Body of pancreas (tissue), 4 donors: ENCODE measurements at places on chromosomes 7 and 10. TPM values are rescaled to one million over a fixed set of nuclear protein-coding genes. Genes with fewer than 3 reads are reported as not detected.

GRCh38 chr10:43322331-43322730 is 49.1 kb upstream of the FXYD4 start:
- H3K4me1 ChIP-seq = peaks cover 11% of the 10 kb centered on the region
- H3K27me3 ChIP-seq = no peaks in the 10 kb centered on the region
- DNase-seq = peak; percentile 50

Gene CLRN3
- 0.26 TPM for total RNA-seq

GRCh38 chr10:14609178-14609577 is 165.5 kb downstream of the FAM107B start:
- no peak for DNase-seq
- H3K36me3 ChIP-seq = no peaks in the 10 kb centered on the region
- peaks cover 48% of the 10 kb centered on the region for H3K4me1 ChIP-seq
- no peaks in the 10 kb centered on the region for H3K27me3 ChIP-seq

Gene TAC1
- not detected for total RNA-seq

DNA sequence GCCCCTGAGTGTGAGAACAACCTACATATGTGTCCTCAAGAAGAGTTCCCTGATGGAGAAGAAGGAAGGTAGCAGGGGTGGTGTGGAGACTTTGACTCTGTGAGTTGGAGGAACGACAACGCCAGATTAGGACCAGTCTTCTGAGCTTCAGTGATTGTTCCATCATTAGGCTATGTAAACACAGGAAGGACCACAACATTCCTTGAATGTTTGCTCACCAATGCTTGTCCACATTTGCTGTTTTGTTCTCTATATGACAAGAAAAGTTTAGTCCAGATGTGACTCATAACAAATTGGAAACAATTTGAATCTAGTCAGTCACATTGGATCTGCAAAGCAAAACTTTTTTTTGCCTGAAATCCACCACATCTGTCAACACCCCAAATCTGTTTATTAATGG is 62.7 kb downstream of the ENTPD1 start:
- H3K4me1 ChIP-seq = no peaks in the 10 kb centered on the region
- no peak overlapping the region for H3K4me3 ChIP-seq
- no peak for DNase-seq

- H3K27me3 ChIP-seq = no peaks in the 10 kb centered on the region
- no peaks in the 10 kb centered on the region for H3K36me3 ChIP-seq
- DNase-seq = no peak
- no peak overlapping the region for H3K27ac ChIP-seq
- H3K4me1 ChIP-seq = no peaks in the 10 kb centered on the region
- H3K4me3 ChIP-seq = no peak overlapping the region
Observed at GRCh38 chr10:93034426-93034825, 26.2 kb upstream of the CYP26C1 start.

DNA sequence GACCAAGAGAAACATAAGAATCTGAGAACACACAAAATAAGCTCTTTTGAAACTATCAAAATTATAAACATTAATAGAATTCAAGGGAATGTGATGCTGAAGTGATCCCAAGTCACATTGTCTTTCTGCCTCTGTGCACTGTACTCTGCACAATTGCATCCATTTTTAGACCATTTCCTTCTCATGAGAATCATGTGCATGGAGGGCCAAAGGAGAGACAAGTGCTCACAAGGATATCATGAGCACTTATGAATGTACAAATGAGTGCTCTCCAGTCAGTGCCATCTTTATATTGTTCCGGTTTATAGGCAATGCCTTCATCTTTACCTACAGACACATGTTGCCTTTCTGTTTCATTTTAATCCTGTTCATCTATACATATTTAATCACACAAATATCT is 36.9 kb downstream of the MET start:
- no peaks in the 10 kb centered on the region for H3K27me3 ChIP-seq
- H3K27ac ChIP-seq = peak overlapping the region; percentile 74
- no peaks in the 10 kb centered on the region for H3K36me3 ChIP-seq
- no peak overlapping the region for H3K4me3 ChIP-seq
- H3K4me1 ChIP-seq = peaks cover 40% of the 10 kb centered on the region

DNA sequence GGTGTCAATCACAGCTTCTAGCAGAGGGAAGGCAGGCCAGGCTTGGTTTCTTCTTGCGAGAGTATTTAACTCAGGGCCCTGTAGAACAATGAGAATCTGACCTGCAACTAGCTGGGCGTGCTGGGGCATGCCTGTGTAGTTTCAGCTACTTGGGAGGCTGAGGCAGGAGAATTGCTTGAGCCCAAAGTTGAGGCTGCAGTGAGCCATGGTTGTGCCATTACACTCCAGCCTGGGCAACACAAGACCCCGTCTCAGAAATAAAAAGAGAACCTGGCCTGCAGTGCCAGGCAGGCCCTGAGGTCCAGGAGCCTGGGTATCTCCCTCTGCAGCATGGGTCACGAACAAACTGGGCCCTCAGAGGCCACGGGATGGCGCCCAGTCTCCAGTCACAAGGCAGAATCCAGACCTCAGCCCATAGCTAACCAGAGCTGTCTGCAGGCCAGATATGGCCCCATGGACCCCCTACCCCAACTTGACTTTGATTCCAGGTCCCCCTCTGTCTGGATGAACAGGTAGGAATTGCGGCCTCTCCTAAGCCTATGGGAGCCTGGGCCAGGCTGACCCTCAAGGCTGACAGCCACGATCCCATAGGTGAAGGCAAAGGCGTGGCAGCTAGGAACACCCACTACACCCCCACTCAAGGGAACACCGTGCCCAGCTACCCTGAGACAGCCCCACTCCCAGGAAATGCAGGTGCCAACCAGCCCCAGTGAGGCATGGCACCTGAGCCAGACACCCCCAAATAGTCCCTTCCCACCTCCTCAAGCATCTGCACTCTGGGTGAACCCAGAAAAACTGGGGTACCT is 102.7 kb upstream of the TNRC18 start:
- H3K4me1 ChIP-seq = peaks cover 33% of the 10 kb centered on the region
- no peak overlapping the region for H3K4me3 ChIP-seq
- peak overlapping the region; percentile 100 for H3K27ac ChIP-seq
- peak; percentile 44 for DNase-seq
- no peaks in the 10 kb centered on the region for H3K27me3 ChIP-seq
- peaks cover 21% of the 10 kb centered on the region for H3K36me3 ChIP-seq

Gene GFRA1
- 4.2 TPM for total RNA-seq

GRCh38 chr10:118216571-118217170 is 125.5 kb downstream of the FAM204A start:
- H3K27ac ChIP-seq = no peak overlapping the region
- no peaks in the 10 kb centered on the region for H3K27me3 ChIP-seq
- H3K36me3 ChIP-seq = no peaks in the 10 kb centered on the region
- no peaks in the 10 kb centered on the region for H3K4me1 ChIP-seq
- no peak overlapping the region for H3K4me3 ChIP-seq

- no peaks in the 10 kb centered on the region for H3K36me3 ChIP-seq
- H3K27ac ChIP-seq = peak overlapping the region; percentile 86
- H3K4me3 ChIP-seq = no peak overlapping the region
Observed at GRCh38 chr10:92241158-92241500, 49.7 kb downstream of the CPEB3 start.

DNA sequence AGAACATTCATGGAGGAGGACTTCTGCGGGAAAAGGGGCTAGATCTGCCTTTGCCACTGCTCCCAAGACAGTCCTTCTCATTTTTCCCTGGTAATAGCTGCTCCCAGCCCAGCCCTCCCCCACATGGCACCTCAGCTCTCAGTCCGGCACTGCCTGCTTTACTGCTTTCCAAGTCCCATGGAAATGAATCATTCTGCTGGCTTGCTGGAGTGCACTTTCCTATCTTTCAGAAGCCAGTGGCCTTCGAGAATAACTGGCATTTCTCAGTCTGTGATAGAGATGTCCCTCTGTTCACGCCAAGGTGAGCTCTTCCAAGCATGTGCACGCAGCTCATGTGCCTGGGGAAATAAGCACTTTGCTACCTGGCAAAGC is 61.4 kb downstream of the SYPL1 start:
- no peaks in the 10 kb centered on the region for H3K36me3 ChIP-seq
- H3K27ac ChIP-seq = no peak overlapping the region
- H3K4me1 ChIP-seq = peaks cover 7% of the 10 kb centered on the region
- no peak for DNase-seq
- no peak overlapping the region for H3K4me3 ChIP-seq

Gene ATRNL1
- 3.0 TPM for total RNA-seq

DNA sequence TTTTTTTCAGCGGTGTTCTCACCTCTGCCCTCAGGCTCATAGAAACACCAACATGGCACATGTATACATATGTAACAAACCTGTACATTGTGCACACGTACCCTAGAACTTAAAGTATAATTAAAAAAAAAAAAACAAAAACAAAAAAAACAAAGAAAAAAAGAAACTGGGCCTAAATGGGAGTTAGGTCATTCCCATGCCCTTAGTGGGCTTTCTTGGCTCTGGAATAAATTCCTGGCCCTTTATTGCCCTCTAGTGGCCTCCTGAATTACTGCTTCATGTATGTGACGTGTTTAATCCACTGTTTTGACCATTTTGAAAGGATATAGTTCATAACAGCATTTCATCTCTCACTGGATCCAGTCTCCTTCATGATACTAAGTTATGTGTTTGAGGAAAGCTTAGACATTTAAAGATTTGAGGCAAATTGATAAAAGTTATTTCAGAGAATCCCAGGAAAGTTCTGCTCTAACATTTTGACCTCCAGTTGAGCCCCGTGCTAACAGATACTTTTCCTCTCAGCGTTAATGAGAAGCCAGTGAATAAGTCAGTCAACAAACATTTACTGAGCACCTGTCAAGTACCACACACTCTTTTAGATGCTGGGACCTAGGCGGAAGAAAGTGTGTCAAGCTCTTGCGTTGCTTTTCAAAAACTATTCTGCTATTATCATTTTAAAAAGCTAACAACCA is 54.7 kb upstream of the SYPL1 start:
- DNase-seq = peak; percentile 67
- H3K27ac ChIP-seq = no peak overlapping the region
- no peak overlapping the region for H3K4me3 ChIP-seq
- no peaks in the 10 kb centered on the region for H3K36me3 ChIP-seq

- no peak within 1 kb of the TSS for H3K4me3 ChIP-seq
- no peaks in the 10 kb centered on the region for H3K4me1 ChIP-seq
- H3K27ac ChIP-seq = peak within 1 kb of the TSS; percentile 83
- DNase-seq = peak; percentile 17
- no peaks in the 10 kb centered on the region for H3K36me3 ChIP-seq
Observed at GRCh38 chr10:26437637-26438461, at the start of gene APBB1IP. Gene APBB1IP (plus strand): TSS chr10:26438341. CDS start chr10:26492327, 53,986 bp downstream.

Gene ASAH2
- total RNA-seq = 0.33 TPM

Gene FAM180A
- total RNA-seq = 3.1 TPM

GRCh38 chr7:70217571-70217970 is 619.3 kb downstream of the AUTS2 start:
- no peak overlapping the region for H3K4me3 ChIP-seq
- DNase-seq = no peak
- peaks cover 7% of the 10 kb centered on the region for H3K4me1 ChIP-seq
- H3K27ac ChIP-seq = no peak overlapping the region
- H3K36me3 ChIP-seq = no peaks in the 10 kb centered on the region
- H3K27me3 ChIP-seq = no peaks in the 10 kb centered on the region

Gene PTN
- 1.6 TPM for total RNA-seq

GRCh38 chr10:63929831-63930467 is 408.7 kb downstream of the REEP3 start:
- no peak overlapping the region for H3K4me3 ChIP-seq
- H3K27ac ChIP-seq = no peak overlapping the region
- H3K36me3 ChIP-seq = no peaks in the 10 kb centered on the region
- peaks cover 3% of the 10 kb centered on the region for H3K4me1 ChIP-seq
- H3K27me3 ChIP-seq = no peaks in the 10 kb centered on the region
- DNase-seq = peak; percentile 2

Gene ANLN
- 1.6 TPM for total RNA-seq

Gene CAV1
- 32.6 TPM for total RNA-seq

DNA sequence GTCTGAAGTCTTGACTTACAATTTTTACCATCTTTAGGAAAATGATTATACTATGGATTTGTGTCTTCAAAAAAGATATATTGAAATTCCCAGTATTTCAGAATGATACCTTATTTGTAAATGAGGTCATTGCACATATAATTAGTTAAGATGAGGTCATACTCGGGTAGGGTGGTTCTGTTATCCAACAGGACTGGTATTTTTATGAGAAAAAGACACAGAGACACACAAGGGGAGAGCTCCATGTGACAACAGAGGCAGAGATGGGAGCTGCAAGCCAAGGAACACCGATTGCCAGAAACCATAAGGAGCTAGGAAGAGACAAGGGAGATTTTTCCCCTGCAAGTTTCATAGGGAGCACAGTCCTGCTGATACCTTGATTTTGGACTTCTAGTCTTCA is 356.9 kb downstream of the ARL4A start:
- H3K27ac ChIP-seq = no peak overlapping the region
- H3K27me3 ChIP-seq = no peaks in the 10 kb centered on the region
- DNase-seq = no peak
- no peaks in the 10 kb centered on the region for H3K4me1 ChIP-seq
- H3K4me3 ChIP-seq = no peak overlapping the region
- no peaks in the 10 kb centered on the region for H3K36me3 ChIP-seq

GRCh38 chr7:106128836-106129235 is 16.7 kb upstream of the SYPL1 start:
- no peaks in the 10 kb centered on the region for H3K36me3 ChIP-seq
- H3K27me3 ChIP-seq = no peaks in the 10 kb centered on the region
- H3K27ac ChIP-seq = no peak overlapping the region
- no peaks in the 10 kb centered on the region for H3K4me1 ChIP-seq
- H3K4me3 ChIP-seq = no peak overlapping the region

Gene GNG11
- total RNA-seq = 6.6 TPM

DNA sequence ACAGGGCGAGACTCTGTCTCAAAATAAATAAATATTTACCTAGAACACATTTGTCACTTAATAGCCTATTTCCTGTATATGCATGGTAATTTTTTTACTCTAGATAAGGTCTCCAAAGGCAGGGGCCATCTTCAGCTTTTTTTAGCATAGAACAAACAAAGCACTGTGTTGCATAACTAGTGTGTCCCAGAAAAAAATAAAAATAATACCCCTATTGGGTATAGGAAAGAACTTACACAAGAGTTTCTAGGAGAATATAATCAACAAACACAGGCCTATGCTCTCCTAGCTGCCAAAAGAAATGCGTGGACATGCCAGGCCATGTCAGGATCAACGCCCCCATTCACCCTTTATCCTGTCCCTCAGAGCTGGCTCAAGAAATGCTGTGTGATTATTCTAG is 103.6 kb downstream of the PARD3 start:
- no peaks in the 10 kb centered on the region for H3K36me3 ChIP-seq
- H3K27ac ChIP-seq = no peak overlapping the region
- H3K27me3 ChIP-seq = no peaks in the 10 kb centered on the region
- H3K4me3 ChIP-seq = no peak overlapping the region
- peaks cover 43% of the 10 kb centered on the region for H3K4me1 ChIP-seq
- DNase-seq = peak; percentile 22

- no peak overlapping the region for H3K4me3 ChIP-seq
- no peaks in the 10 kb centered on the region for H3K27me3 ChIP-seq
- no peaks in the 10 kb centered on the region for H3K36me3 ChIP-seq
- H3K27ac ChIP-seq = no peak overlapping the region
- no peak for DNase-seq
Observed at GRCh38 chr7:150992833-150993302, 2.1 kb downstream of the NOS3 start.

GRCh38 chr7:42878303-42878702 is 33.6 kb downstream of the C7orf25 start:
- no peaks in the 10 kb centered on the region for H3K36me3 ChIP-seq
- H3K27me3 ChIP-seq = no peaks in the 10 kb centered on the region
- H3K4me1 ChIP-seq = no peaks in the 10 kb centered on the region
